Esophagus squamous epithelium (tissue), 5 donors: ENCODE measurements at places on chromosomes 4 and X. TPM values are rescaled to one million over a fixed set of nuclear protein-coding genes. Genes with fewer than 3 reads are reported as not detected.

DNA sequence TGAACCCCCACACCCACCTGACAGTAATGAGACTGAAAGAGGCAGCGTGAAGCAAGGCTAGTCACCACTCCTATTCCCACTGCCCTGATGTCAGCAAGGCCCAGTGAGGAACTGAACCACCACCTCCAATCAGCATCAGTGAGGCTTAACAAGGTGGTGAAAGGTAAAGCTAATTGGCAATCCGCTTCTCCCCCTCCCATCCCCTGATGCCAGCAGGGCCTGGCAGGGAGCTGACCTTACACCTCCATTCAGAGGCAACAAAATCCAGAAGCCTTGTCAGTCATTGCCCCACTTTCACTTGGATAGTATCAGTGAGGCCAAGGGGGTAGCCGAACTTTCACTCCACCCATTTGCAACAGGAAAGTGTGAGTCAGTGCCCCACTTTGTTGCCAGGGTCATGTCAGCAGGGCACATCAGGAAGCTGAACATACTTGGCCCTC lies 60.8 kb downstream of the AWAT2 start:
- no peaks in the 10 kb centered on the region for H3K4me1 ChIP-seq
- DNase-seq = no peak
- no peaks in the 10 kb centered on the region for H3K36me3 ChIP-seq
- no peak overlapping the region for H3K4me3 ChIP-seq
- H3K27me3 ChIP-seq = no peaks in the 10 kb centered on the region

- H3K36me3 ChIP-seq = no peaks in the 10 kb centered on the region
- no peak overlapping the region for H3K27ac ChIP-seq
- H3K4me1 ChIP-seq = no peaks in the 10 kb centered on the region
- no peak for DNase-seq
- H3K27me3 ChIP-seq = no peaks in the 10 kb centered on the region
Measured at GRCh38 chr4:104205116-104205515, 289.6 kb downstream of the CXXC4 start.

SHROOM4 gene
- total RNA-seq = 5.7 TPM

DNA sequence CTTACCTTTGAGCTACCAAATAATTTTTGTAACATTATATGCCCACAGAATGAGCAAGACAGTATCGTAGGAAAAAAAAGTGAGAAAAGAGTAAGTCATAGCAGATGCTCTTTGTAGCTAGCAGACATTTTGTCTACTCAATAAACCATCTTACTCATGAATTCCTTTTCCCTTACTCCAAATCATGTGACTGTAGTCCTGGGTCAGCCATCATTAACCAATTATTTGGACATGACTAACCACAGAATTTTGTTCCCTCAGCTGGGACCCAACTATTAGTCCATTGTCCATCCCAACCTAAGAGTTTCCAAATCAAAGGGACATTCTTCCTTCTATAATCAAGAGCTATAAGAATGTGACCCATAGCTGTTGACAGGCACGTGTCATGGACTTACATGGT lies 11.4 kb downstream of the UBE2D3 start:
- H3K27me3 ChIP-seq = no peaks in the 10 kb centered on the region
- no peak for DNase-seq
- H3K4me3 ChIP-seq = no peak overlapping the region
- peaks cover 31% of the 10 kb centered on the region for H3K4me1 ChIP-seq
- peaks cover 24% of the 10 kb centered on the region for H3K36me3 ChIP-seq

GLOD5 gene
- not detected for total RNA-seq

SMIM10 gene
- 2.1 TPM for total RNA-seq

PCDH11X gene
- total RNA-seq = 0.26 TPM

- H3K27me3 ChIP-seq = no peaks in the 10 kb centered on the region
- no peak for DNase-seq
- no peaks in the 10 kb centered on the region for H3K4me1 ChIP-seq
- no peaks in the 10 kb centered on the region for H3K36me3 ChIP-seq
- H3K4me3 ChIP-seq = no peak overlapping the region
Measured at GRCh38 chr4:102447413-102447812, 53.7 kb upstream of the NFKB1 start.
